ENCODE measurements at places on chromosomes 12 and 14. TPM values are rescaled to one million over a fixed set of nuclear protein-coding genes. Genes with fewer than 3 reads are reported as not detected.

COX8C gene
- total RNA-seq: not detected

ABCB9 gene
- 4.1 TPM for total RNA-seq

DNA sequence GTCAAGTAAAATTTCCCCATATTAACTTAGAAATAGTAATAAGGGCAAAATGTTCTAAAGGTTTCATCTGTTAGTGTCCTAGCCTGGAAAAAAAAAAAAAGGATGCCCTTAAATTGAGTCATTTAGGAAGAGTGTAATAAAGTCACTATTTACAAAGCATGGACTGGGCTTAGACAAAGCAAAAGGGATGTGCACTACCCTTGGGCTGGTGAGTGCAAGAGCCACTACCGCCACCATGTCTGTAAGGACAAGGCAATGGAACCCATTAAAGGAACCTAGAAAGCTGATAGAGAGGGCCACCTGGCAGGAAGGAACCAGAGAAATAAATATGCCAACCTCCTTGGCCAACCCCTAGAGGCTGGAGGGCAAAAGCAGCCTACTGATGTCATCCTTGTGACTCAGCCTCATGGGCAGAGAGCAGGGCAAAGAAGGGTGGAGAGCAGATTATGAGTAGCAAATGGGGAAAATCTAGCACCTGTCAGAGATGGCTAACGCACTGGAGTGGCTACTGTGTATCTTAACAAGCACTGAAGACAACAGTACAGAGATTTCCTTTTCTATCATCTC, 59.5 kb upstream of the FUT8 start:
- no peak for DNase-seq

GRCh38 chr14:56102941-56103340, 15.3 kb upstream of the PELI2 start:
- no peak for DNase-seq

- peak; percentile 75 for DNase-seq
Observed at GRCh38 chr14:59028476-59029202, 159.8 kb upstream of the DAAM1 start.

GRCh38 chr12:64733857-64734256, 25.3 kb downstream of the GNS start:
- DNase-seq: no peak

GRCh38 chr12:119036878-119037825, 55.8 kb downstream of the SRRM4 start:
- DNase-seq: no peak

DNA sequence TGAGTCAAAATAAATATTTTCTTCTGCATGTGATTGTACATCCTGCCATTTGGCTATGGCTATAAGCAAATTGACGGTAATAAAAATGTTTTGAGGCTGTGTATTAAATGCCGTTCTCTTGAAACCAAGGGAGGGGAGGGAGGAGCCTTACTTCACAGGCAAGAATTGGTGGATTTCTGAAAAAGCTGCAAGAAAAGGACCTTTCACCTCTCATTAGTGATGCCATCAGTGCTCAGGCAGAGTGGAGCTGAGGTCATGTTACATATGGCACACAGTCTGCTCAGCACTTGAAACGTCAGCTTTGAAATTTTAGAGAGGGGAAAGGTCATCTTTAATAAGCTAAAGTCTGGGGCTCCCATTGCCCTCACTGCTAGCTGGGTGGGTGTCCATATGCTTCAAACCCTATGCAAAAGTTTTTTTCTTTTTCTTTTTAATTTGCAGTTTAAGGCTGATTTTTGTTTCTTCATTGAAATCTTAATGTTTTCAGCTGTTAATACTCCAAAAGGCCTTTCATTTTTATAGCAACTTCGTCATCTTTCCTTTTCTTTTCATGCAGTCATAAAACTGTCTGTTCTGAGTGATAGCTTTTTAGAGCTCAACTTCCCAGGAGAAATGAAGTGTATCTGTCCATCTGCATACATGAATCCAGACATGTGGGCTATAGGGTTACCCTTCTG, 9.8 kb upstream of the SIX1 start:
- no peak for DNase-seq

GRCh38 chr14:25843481-25844470, 754.1 kb downstream of the NOVA1 start:
- DNase-seq: no peak

DNA sequence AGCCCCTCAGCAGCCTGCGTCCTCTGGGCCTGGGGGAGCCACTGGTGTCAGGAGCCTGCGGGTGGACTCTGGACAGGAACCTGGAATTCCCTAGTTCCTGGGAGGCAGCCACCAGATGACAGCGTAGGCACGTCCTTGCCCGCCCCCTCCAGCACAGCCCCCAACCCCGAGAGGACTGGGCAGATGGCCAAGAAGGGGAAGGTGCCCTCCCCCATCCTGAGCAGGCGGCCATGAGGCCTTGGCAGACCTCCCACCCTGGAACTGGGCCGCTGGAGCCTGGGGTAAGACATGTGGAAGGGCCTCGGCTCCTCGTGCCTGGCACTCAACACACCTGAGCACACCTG, 60.4 kb upstream of the FBRSL1 start:
- no peak for DNase-seq
